OCI-LY7 (cell line): ENCODE measurements at places on chromosomes 7 and 10. TPM values are rescaled to one million over a fixed set of nuclear protein-coding genes. Genes with fewer than 3 reads are reported as not detected.

CACNB2 gene
- not detected in 2 replicates for total RNA-seq

TMEM176B gene
- 0.37 TPM in 1 of 2 replicates, not detected in the other for total RNA-seq

- no peak for DNase-seq
Measured at GRCh38 chr7:12731214-12731656, 43.8 kb downstream of the ARL4A start.

GRCh38 chr7:20475756-20476155, 139.7 kb upstream of the ABCB5 start:
- DNase-seq: no peak

GRCh38 chr10:117710181-117710798, 167.7 kb downstream of the EMX2 start:
- DNase-seq: peak; percentile 2
